Activated CD8-positive, alpha-beta T cell treated with anti-CD3 and anti-CD28 coated beads for 36 hours (primary cell): ENCODE measurements at places on chromosomes 16 and 17. TPM values are rescaled to one million over a fixed set of nuclear protein-coding genes. Genes with fewer than 3 reads are reported as not detected.

DNA sequence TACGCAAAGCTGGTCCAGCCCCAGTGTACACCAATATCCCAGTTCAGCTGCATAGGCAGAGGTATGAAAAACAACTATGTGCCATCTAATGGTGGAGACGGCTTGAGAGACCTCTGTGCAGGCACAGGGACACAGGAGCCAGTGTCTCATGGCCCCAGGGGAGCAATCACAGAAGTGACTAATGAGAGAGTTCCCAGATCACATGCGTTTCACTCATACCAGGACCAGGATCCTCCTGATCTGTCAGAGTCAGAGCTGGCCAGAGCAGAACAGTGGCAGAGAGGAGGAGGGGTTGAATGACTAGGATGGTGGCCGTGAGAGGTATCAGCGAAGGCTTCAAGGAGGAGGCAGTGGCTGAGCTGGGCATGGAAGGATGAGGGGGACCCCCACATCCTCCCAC lies 41.1 kb downstream of the TMEM132E start:
- H3K27ac ChIP-seq, result no peak overlapping the region
- no peaks in the 10 kb centered on the region for H3K4me1 ChIP-seq
- H3K36me3 ChIP-seq, result no peaks in the 10 kb centered on the region
- DNase-seq, result no peak
- no peak overlapping the region for H3K4me3 ChIP-seq

DNA sequence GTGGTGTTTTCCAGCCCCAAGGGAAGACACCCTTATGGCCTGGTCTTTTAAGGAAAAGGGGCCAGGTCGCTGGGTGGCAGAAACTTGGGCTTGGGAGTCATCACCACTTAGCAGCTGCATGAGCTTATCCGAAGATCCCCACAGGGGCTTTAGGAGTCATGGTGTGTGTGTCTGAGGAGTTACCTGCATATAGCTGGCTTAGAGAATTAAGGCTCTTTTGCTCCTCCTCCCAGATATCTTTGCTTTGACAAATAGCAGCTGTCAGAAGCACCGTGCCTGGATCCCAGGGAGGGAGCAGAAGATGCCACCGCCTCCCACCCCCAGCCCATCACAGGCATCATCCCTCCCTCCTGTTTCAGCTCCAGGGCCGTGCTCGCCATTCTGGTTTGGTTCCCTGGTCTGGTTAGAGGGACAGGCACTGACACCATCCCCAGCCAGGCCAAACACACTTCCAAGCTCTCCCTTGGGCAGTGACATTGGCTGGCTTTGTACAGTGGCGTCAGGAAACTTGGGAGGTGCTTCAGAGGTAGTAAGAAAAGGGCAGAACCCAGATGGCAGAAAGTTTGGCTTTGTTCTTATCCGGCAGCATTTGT lies 17.4 kb downstream of the LDHD start:
- no peak for DNase-seq
- H3K27me3 ChIP-seq, result no peaks in the 10 kb centered on the region
- peaks cover 2% of the 10 kb centered on the region for H3K36me3 ChIP-seq
- peak overlapping the region; percentile 92 for H3K27ac ChIP-seq
- H3K4me1 ChIP-seq, result peaks cover 54% of the 10 kb centered on the region

Gene C16orf54
- 22.4 TPM for total RNA-seq

- no peak overlapping the region for H3K4me3 ChIP-seq
- H3K27ac ChIP-seq, result no peak overlapping the region
- H3K36me3 ChIP-seq, result peaks cover 18% of the 10 kb centered on the region
- no peaks in the 10 kb centered on the region for H3K27me3 ChIP-seq
These were observed 10.2 kb downstream of the CFAP20 start for GRCh38 chr16:58118801-58119508.
